H1 (cell line): ENCODE measurements at places on chromosomes 12 and 14.

DNA sequence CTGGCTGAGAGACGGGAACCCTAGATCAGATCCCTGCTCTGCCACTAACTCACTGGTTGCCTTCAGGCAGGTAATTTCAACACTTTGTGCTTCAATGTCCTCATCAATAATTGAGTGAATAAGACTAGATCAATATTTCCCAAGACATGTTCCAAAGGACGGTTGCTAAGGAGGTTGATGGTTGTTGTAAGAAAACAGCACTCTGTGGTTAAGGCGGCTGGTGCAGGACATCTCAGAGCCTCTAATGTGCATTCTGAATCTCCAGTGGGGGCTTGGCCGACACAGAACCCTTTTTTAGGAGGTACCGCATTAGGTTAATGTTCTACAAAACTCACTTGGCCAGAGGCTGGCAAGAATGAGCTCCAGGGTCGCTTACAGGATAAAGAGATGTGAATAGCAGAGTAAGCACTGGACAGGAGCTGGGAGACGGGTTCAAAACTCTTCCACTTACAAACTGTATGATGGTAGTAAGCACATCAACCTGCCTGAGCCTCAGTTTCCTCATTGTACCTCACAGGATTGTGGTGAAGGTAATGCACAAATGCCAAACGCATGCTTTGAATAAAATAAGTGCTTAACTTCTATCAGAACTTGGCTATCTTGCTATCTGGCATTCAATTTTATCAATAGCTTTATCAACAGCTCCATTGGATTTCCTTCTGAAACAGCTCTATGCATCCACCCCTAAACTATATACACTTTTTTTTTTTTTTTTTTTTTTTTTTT, 136.9 kb upstream of the PARP11 start:
- no peak overlapping the region for H3K4me3 ChIP-seq
- H3K4me1 ChIP-seq: no peaks in the 10 kb centered on the region
- H3K27ac ChIP-seq: no peak overlapping the region
- H3K36me3 ChIP-seq: no peaks in the 10 kb centered on the region
- no peaks in the 10 kb centered on the region for H3K27me3 ChIP-seq

- no peaks in the 10 kb centered on the region for H3K36me3 ChIP-seq
- DNase-seq: no peak
- H3K27ac ChIP-seq: no peak overlapping the region
- H3K4me1 ChIP-seq: no peaks in the 10 kb centered on the region
- no peak overlapping the region for H3K4me3 ChIP-seq
Observed at GRCh38 chr12:48901278-48901677, 24.0 kb downstream of the FKBP11 start.

GRCh38 chr12:109635717-109636116, 62.1 kb downstream of the MVK start:
- H3K4me3 ChIP-seq: no peak overlapping the region
- H3K36me3 ChIP-seq: no peaks in the 10 kb centered on the region
- DNase-seq: no peak
- no peaks in the 10 kb centered on the region for H3K4me1 ChIP-seq

GRCh38 chr12:120761519-120761934, 35.9 kb downstream of the ACADS start:
- no peak for DNase-seq
- H3K4me1 ChIP-seq: no peaks in the 10 kb centered on the region
- peaks cover 33% of the 10 kb centered on the region for H3K36me3 ChIP-seq
- H3K27ac ChIP-seq: no peak overlapping the region

DNA sequence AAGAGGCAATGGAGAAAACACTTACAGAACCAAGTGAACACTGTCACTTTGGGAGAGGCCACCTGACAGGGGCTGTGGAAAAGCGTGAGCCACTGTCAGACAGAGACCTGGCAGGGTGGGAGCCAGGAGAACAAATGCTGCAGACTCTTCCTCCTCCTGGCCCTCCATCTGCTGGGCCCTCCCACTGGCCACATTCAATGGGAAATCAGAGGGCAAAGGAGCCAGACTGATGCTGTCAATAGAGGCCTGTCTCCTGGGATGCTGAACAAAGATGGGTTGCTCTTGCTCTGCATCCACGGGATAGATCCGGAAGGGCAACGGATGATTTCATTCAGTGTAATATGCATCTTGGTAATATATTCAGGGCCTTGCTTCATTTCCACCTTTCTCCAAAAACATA, 44.9 kb upstream of the BCAT1 start:
- no peak for DNase-seq
- H3K27ac ChIP-seq: no peak overlapping the region
- no peaks in the 10 kb centered on the region for H3K36me3 ChIP-seq
- no peaks in the 10 kb centered on the region for H3K27me3 ChIP-seq
- H3K4me3 ChIP-seq: no peak overlapping the region

- no peak for DNase-seq
- peak overlapping the region; percentile 81; the same call in 1 of the 2 replicates for H3K27ac ChIP-seq
- peak overlapping the region; percentile 74 for H3K4me3 ChIP-seq
- H3K4me1 ChIP-seq: peaks cover 4% of the 10 kb centered on the region
- no peaks in the 10 kb centered on the region; the same call in 1 of the 2 replicates for H3K36me3 ChIP-seq
Observed at GRCh38 chr12:22543246-22544037, 900 bp downstream of the C2CD5 start.

DNA sequence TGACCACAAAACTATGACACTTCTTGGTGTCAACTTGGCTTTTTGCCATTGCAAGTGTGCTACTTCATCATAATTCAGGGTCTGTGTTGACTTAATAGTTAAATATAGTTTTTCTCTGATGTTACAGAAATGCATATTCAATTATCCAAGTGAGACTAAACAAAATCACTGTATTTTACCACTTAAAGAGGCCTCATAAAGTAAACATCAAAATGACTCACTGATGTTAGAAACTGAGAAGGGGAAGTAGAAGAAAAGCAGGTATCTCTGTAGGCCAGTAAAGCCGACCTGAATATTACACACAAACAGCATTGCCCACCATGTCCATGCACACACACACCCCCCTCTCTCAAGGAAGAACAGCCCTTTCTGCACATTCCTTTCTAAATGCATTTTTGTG, 55.4 kb downstream of the RPAP3 start:
- no peak for DNase-seq
- H3K36me3 ChIP-seq: no peaks in the 10 kb centered on the region; the same call in 1 of the 2 replicates
- H3K27me3 ChIP-seq: no peaks in the 10 kb centered on the region
- no peak overlapping the region for H3K27ac ChIP-seq
- peaks cover 2% of the 10 kb centered on the region for H3K4me1 ChIP-seq

GRCh38 chr12:68370006-68370590, 37.9 kb upstream of the MDM1 start:
- no peaks in the 10 kb centered on the region; the same call in 1 of the 2 replicates for H3K4me1 ChIP-seq
- no peak for DNase-seq
- no peaks in the 10 kb centered on the region for H3K36me3 ChIP-seq
- no peak overlapping the region for H3K27ac ChIP-seq
- no peaks in the 10 kb centered on the region for H3K27me3 ChIP-seq

- H3K4me3 ChIP-seq: no peak overlapping the region
- no peak for DNase-seq
- no peaks in the 10 kb centered on the region for H3K27me3 ChIP-seq
- H3K4me1 ChIP-seq: no peaks in the 10 kb centered on the region
- H3K36me3 ChIP-seq: no peaks in the 10 kb centered on the region
Observed at GRCh38 chr12:117228239-117228638, 38.0 kb upstream of the FBXO21 start.

DNA sequence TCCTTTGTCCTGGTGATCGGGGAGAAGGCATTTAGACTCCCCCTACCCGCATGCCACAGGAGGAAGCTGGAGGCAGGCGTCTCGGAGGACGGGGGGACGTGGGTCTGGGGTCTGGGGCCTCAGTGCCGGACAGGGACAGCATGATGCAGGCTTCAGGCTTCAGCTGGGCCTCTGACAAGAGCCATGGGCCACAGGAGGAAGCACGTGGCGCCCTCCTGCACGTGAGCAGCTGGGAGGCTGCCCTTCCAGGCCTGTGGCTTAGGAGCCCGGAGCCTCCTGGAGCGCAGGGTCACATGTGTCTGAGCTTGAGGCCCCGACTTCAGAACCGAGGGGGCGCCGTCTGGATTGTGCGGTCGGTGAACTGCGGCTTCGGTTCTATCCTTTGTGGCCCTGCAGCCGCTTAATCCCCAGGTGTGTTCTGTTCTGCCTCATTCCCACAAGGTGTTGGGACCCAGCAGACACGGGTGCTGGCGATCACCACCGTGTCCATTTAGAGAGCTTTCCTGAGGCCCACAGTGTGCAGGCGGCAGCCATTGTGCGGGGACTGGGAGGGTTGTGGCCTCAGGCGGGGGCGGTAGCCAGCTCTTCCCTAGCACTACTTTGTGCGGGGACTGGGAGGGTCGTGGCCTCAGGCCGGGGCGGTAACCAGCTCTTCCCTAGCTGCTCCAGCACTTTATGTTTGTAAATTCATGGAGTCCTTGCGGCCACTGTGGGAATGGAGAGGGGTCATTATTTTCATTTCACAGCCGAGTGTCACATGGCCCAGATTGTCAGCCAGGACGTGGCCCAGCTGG, 150.2 kb downstream of the ADGRD1 start:
- no peak overlapping the region for H3K4me3 ChIP-seq
- no peaks in the 10 kb centered on the region; the same call in 1 of the 2 replicates for H3K4me1 ChIP-seq

- no peaks in the 10 kb centered on the region for H3K27me3 ChIP-seq
- no peak overlapping the region for H3K27ac ChIP-seq
- H3K36me3 ChIP-seq: no peaks in the 10 kb centered on the region
- no peak for DNase-seq
- H3K4me3 ChIP-seq: no peak overlapping the region
Observed at GRCh38 chr14:96264853-96265252, 8.8 kb downstream of the BDKRB1 start.

DNA sequence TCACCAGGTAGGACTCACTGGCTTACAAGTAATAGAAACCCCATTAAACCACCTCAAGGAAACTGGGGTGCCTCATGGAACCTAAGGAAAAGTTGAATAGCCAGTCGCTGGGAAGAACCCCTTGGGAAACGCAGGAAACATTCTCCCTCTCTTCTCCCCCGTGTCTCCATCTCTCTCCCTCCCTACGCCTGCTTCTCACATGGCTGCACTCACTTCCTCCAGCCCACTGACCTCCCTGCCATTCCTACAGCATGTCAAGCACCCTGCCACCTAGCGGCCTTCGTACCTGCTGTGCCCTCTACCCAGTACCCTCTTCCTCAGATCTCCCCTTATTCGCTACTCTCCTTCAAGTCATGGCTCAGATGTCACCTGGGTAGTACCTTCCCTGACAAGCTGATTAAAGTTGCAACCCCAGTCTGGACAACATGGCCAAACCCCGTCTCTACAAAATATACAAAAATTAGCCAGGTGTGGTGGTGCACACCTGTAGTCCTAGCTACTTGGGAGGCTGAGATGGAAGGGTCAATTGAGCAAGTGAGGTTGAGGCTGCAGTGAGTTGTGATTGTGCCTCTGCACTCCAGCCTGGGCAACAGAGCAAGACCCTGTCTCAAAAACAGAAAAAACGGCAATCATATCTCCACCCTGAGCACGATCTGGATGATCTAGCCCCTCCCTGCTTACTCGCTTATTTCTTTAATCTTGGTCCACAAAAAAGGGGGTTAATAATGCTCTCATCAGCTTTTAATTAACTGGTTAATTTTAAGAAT, 6.4 kb upstream of the DTX1 start:
- H3K4me3 ChIP-seq: no peak overlapping the region
- no peaks in the 10 kb centered on the region; the same call in 1 of the 2 replicates for H3K4me1 ChIP-seq
- no peaks in the 10 kb centered on the region for H3K36me3 ChIP-seq
- no peak for DNase-seq
- H3K27me3 ChIP-seq: no peaks in the 10 kb centered on the region

- no peak overlapping the region for H3K4me3 ChIP-seq
- no peak for DNase-seq
- no peak overlapping the region for H3K27ac ChIP-seq
- H3K4me1 ChIP-seq: no peaks in the 10 kb centered on the region
- H3K27me3 ChIP-seq: no peaks in the 10 kb centered on the region
Observed at GRCh38 chr14:92693998-92694795, 54.2 kb downstream of the LGMN start.

DNA sequence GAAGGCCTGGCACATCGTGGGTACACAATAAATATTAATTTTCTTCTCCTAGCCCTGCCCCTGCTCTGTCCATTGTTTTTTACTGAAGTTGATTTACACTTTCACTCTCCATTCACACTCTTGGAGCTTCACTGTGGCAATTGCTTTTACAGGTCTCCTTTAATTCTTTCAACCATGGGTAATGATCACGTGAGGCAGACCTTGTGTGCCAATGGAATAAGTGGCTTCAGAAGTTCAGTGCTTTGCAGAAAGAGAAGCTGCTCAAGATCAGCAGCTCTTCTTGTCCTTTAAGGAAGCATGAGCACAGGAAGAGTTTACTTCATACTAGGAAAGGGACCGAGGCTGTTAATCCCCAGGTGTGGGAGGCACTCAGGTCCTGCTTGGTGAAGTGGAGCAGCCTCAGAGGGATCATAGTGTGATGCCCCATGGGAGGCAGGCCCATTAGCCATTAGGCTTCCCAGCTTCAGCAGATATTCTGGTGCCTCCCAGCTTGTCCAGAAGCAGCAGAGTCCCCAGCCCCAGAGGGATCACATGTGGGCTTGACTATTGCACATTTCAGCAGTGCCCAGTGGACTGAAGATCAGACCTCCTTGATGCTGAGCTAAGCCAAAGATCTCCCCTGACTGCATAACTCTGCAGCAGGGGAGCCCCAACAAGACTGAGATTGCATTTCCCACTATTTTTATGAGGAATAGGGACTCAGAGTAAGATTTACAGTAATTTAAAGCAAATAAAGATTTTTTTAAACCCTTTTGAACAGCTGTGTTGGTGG, 5.0 kb upstream of the SLC35F4 start:
- no peak overlapping the region for H3K27ac ChIP-seq
- H3K27me3 ChIP-seq: peaks cover 9% of the 10 kb centered on the region

GRCh38 chr14:49621114-49621881, 699 bp downstream of the MGAT2 start:
- peaks cover 9% of the 10 kb centered on the region; the same call in 1 of the 2 replicates for H3K4me1 ChIP-seq
- H3K36me3 ChIP-seq: peaks cover 40% of the 10 kb centered on the region
- DNase-seq: no peak
- H3K27ac ChIP-seq: no peak overlapping the region

DNA sequence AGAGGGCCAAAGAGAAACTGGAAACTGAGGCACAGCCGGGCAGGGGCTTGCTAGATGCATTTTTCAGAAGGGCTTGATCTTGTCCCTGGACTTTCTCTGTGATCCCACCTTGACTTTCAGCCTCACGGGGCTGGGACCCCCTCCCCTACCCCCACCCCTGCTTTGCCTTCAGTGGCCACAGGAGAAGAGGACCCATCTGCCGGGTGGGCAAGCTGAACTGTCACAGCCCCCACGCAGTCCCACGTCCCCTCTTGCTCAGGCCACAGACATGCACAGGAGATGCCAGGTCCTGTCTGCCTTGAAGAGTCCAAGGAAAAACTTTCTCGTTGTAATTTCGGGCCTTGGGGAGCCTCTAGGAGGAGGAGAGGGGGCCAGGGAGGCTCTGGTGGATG, 158.9 kb downstream of the KIF26A start:
- DNase-seq: no peak
- peaks cover 12% of the 10 kb centered on the region for H3K4me1 ChIP-seq
- H3K4me3 ChIP-seq: no peak overlapping the region

GRCh38 chr14:68740788-68741476, 51.9 kb downstream of the ZFP36L1 start:
- no peak for DNase-seq
- H3K4me3 ChIP-seq: no peak overlapping the region
- H3K36me3 ChIP-seq: no peaks in the 10 kb centered on the region
- no peaks in the 10 kb centered on the region for H3K27me3 ChIP-seq
- H3K4me1 ChIP-seq: no peaks in the 10 kb centered on the region

GRCh38 chr12:105278043-105278697, 42.2 kb upstream of the APPL2 start:
- H3K27me3 ChIP-seq: no peaks in the 10 kb centered on the region
- DNase-seq: no peak
- no peaks in the 10 kb centered on the region for H3K36me3 ChIP-seq
- no peak overlapping the region for H3K27ac ChIP-seq
- H3K4me1 ChIP-seq: no peaks in the 10 kb centered on the region
